ENCODE measurements at places on chromosomes 5 and 9.
A peak's percentile ranks its signal among the peaks of the same experiment; 100 is the strongest.

DNA sequence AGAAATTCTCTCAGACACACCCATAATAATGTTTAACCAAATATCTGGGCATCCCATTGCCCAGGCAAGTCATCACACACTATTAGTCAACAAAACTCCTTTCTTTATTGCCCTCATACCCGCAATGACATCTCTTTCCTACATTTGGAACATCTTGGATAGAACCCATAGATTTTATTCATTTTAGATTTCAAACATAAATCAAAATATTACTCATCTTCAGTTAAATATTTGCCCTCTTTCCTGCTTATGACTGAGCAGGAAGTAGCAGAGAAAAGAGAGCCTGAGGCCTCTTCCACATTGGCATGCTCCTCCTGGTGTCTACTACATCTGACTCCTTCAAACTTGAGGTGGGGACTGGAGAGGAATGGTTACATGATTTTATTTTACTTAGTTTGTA, 592.0 kb downstream of the CHSY3 start:
- no peak for DNase-seq

- DNase-seq = no peak
Observed at GRCh38 chr9:86708918-86709835, 238.1 kb downstream of the GAS1 start.

DNA sequence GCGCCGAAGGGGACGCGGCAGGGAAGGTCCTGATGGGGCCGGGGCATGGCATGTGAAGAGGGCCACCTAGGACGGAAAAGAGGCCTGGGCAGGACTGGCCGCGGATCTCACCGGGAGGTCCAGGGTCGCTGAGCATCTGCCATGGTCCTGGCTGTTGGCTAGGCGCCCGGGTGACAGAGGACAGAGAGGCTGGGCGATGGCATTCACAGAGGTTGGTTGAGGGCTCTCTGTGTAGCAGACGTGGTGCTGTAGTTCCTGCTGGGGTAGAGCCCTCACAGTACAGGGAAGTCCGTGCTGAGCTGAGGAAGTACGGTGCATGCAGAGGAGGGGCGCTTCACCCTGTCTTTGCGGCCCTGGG, 427 bp downstream of the PCYOX1L start:
- no peak for DNase-seq

DNA sequence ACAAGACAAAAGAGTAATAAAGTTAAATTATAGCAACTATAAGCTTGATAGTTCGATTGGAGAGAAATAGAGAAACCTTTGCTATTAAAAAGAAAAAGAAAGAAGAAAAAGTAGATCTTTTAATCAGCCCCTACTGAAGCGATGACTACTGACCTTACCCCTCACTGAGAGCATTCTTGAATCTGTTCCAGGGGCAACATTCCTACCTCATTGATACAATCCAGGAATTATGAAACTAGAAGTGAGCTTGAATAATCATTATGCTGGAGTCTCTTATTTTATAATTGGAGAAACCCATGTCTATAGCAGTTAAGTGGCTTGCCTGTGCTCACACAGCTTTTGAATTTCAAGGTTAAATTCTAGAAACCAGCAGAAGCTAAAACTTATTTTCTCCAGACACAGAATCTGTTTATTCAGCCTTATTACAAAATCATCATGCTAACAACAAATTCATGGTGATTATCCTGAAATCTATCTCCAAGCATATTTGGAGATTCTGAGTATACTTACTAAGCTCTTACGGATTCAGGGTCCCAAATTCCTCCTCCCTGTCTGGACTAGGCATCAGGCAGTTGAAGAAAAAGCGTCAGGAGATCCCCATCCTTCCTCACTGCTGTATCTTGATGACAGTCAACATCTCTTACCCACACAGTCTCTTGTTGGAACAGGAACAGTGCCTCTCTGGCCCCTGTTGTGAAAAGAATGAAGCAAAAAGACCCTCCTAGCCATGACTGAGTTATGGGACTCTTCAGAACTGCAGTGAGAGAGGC, 547.6 kb upstream of the WWC1 start:
- DNase-seq = no peak

DNA sequence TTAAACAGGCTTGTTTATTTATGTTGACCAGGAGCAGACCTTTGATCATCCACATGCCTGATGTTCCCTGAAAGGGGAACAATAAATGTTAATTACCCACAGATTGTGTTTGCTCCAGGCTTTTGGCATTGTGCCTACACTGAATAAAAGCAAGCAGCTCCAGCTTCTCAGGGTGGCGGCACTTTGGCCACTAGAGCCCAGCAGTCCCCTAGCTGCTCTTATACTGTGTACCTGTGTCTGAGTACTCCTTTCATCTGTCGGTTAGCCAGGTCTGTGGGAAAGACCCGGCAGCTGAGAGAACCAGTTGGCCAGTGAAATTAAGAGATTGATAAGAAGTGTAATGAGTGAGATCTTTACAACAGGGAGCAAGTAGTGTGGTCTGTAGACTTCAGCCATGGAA, 254.8 kb upstream of the FTMT start:
- no peak for DNase-seq

DNA sequence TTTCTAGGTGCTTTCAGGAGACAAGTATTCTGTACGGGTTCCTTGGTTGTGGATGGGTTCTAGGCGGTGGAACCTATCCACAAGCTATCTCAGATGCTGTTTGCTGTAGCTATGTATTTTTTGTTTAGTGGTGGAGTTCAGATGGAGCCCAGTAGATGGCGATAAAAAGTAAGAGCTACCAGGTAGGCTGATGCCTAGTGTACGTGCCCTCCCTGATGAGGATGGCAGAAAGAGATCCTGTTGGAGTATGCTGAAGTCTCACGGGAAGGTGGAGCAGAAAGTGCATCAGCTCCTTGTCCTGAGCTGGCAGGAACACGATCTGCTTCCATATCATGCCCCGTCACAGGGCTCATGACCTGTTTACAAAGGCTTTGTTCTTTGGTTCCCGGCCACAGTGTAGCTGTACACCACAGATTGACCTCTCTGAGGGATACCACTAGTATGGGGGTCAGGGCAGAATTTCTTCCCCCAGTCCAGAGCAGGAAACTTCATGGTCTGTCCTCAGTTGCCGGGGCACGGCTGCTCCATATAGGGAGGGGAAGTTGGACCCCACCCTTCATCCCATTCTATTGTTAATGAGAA, 12.6 kb upstream of the UGT3A2 start:
- peak; percentile 62 for DNase-seq

DNA sequence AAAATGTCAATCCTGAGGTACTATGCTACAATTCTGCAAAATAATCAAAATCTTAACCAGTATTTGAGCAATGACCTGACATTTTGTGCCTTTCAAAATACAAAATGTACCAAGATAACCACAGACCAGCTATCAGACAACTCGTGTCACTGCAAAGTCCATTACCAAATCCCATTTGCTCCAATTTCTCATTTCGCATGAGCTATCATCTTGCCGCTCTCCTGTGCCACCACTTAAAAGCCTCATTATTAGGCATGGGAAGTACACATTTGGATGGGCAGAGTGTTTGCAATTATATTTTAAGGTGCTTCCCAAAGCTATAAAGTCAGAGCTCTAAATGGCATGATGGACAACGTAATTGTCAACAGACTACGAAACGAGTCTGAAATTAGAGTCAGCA, 205.2 kb downstream of the AGTPBP1 start:
- no peak for DNase-seq

- DNase-seq = no peak
Observed at GRCh38 chr5:142056816-142057696, 44.2 kb upstream of the GNPDA1 start.

- DNase-seq = peak; percentile 50
Observed at GRCh38 chr9:112819635-112820496, 69.3 kb downstream of the SNX30 start.

DNA sequence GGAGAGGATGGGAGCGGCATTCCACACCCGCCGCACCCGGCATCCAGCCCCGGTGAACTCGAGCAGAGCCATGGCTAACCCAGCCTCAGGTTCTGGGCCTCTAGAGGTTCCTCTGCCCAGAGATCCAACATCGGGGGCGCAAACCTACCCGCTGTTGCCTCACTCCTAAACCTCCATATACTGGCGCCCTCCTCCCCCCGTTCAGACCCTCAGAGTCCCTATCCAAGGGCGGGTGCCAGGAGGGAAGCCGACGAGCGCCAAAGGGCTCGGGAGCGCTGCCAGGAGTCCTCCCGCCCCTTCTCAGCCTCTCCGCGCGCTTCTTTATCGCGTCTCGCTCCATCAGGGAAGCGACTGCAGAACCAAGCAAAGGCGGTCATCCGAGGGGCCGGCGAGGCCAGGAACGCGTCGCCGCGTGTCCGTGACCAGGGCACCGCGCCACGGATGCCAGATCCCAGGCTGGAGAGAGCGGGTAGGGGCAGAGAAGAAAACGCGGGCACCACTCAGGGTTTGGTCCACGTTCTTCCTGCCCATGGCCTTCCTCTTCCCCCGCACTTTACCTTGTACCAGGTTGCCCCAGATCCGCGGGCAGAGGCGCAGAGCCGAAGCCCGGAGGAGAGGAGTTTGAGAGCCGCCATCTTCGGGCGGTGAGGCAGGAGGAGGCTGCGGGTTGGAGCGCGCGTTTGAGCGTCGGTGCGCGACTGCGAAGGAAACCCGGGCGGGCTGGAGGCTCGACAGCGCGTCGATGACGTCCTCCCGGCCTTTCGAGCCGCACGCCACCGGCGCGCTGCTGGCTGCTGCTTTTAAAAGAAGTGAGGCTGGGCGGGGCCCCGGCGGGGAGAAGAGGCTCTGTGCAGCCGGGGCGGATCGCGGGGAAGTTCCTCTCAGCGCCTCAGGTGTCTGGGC, at the start of gene OXCT1:
Gene OXCT1, minus strand, starts transcription at position 702 of the 903 bp plus-strand sequence. Its CDS starts 67 bp downstream, at position 635.
- peak; percentile 82 for DNase-seq

- no peak for DNase-seq
Observed at GRCh38 chr5:94445726-94446125, 172.7 kb downstream of the KIAA0825 start.

DNA sequence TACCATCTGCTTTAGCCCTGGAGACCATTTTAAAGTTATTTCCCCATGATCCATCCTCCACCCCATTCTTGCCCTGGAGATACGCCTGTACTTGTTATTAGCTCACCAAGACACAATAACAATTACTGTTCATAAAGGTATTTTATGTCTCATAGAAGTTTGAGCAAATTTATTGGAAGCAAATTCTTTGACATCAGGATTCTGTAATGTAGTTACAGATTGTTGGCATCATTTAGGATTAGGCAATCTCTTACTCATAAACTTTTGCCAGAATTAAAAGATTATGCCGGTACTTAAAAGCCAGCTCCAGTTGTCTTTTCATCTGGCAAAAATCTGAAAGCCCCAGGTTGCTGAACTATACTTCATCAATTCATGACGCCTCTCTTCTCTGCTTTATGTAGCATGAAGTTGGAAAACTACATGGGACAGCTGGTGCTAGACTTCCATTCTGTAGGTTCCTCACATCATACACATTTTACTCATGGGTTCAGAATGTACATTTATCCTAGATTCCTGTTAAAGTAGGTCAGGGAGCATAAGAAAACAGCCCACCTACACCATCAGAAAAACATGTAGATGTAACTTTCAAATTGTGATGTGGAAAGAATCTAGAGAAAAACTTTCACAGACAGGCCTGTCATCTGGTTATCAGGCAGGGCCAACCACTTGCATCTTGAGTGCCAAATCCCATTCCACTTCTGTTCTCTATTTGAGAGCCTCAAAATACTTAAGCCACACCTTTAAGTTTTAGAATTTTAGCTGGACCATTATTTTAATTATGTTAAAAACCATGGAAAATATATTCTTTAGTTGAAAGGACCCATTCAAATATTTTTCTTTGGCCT, 14.0 kb downstream of the ATP10B start:
- DNase-seq = no peak
